Stimulated activated memory B cell treated with anti-CD40 and anti-IgM and Interleukin-4, amounts not matched to agents 10 μg/mL and 1 μg/mL and 100 μg/mL, for 72 hours (primary cell): ENCODE measurements at places on chromosomes 12 and 14.

DNA sequence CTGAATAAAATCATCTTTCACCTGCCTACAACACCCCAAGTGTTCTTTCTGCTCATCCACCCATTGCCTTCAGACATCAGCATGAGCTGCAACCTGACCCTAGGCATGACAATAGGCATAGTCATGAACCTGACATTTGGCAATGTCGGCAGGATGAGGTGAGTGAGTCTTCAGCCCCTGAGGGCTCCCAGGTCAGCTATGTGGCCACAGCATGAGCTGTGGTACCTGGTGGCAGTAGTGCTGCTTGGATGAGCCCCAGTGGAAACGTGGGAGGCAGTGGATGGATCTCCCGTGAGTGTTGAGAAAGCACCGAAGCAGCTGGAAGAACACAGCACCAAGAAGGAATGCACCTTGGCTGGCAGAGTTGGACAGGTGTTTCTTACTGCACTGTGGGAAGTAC is 334.8 kb upstream of the FAR2 start:
- no peak for ATAC-seq

DNA sequence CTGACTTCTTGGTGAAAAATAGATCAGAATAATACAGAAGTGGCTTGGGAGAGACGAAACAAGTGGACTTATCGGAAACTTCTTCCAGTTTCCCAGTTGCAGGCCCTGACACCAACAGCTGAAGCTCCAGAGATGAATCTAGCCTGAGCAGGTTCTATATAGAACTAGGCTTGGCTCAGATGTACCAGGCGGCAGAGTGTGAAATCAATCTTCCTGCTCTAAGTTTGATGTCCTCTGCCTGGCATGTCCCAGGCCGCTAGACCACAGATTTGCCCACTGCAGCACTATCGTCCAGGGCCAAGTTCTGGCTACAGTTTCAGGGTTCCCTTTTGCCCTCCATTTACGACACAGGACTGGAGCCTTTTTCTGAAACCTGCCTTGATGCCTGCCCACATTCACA is 91.3 kb upstream of the PLEKHA5 start:
- no peak for ATAC-seq

DNA sequence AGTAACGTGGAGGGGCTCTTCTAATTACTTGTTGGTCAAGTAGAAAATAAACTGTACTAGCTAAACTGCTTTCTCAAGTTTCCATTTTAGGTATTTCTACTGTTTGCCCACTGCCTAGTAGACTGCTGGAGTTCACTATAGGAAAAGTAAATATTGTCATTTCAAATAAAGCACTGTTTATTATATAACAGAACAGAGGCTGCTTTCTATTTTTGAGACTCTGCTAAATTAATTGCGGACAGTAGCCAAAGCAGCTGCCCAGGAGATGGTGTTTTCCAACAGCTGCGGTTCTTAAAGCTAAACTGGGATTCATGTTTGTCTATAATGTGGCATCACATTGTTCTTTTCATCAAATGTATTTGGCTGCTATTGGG is 15.9 kb upstream of the SIX1 start:
- no peak for ATAC-seq

DNA sequence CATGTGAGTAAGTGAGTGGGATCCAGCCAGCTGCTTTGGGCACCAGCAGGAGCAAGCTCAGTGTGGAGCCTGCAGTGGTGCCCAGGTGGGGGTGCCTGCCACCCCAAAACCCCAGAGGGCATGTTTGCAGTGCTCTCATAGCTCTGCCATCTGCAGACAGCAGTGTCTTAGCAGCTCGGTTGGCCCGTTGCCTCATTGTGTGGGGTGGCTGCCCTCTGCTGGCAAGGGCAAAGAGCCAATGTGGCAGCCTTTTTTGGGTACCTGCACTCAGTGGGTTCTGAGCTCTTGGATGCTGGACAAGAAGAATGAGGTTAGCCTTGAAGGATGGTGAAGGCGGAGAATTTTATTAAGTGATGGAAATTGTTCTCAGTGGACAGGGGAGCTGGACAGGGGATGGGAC is 52.3 kb downstream of the NEUROD4 start:
- peak; percentile 80 for ATAC-seq

GRCh38 chr14:68941820-68942219 is 37.3 kb downstream of the ACTN1 start:
- no peak for ATAC-seq

GRCh38 chr14:69318241-69318640 is 58.3 kb downstream of the GALNT16 start:
- peak; percentile 70 for ATAC-seq

DNA sequence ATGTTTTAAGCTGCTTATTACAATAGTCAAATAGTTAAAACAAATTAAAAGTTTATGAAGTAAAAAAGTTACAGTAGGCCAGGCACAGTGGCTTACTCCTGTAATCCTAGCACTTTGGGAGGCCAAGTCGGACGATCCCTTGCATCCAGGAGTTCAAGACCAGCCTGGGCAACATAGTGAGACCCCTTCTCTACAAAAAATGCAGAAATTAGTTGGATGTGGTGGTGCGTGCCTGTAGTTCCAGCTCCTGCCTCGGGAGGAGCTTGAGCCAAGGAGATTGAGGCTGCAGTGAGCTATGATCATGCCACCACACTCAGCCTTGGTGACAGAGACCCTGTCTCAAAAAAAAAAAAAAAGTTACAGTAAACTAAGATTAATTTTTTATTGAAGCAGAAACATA is 142.6 kb downstream of the MIPOL1 start:
- ATAC-seq = no peak

DNA sequence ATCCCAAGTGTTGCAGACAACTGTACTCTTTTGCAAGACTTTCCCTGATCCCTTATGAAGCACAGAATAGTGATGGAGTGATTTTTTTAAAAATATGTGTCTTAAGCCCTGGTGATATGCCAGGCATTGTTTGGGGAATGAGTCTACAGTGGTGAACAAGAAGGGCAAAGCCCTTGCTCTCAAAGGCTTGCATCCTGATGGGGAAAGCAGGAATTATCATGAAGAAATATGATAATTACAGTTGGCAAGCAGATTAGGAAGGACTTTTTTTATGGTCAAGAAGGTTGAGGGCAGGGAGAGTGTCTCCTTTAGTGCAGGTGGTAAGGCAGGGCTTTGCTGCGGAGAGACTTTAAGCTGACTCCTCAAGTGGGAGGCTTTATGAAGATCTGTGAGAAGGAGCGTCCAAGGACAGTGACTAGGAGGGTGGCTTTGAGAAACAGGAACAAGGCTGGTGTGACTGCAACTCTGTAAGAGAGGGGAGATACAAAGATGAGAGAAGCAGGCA is 100.2 kb downstream of the SYNE2 start:
- ATAC-seq = no peak

- no peak for ATAC-seq
Observed at GRCh38 chr12:112121780-112122565, 3.4 kb upstream of the TRAFD1 start.

DNA sequence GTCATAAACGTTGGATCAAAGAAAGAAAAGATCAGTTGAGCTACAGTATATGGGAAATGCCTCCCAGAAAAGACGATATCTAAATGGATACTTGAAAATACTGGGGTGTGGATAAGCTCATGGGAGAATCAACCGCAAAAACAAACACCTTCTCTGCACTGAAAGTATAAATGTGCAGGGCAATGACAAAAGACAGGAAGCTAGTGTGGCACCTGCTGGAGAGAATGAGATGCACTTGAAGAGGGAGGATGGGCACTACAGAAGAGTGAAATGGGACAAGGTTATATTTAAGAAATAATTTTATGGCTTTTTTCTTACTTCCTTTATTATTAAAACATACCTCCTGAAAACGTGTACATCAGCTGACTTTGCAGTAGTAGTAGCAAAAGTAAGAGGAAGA is 153.7 kb downstream of the PRKD1 start:
- ATAC-seq = no peak

GRCh38 chr12:14239935-14240872 is 125.3 kb upstream of the ATF7IP start:
- ATAC-seq = peak; percentile 80

DNA sequence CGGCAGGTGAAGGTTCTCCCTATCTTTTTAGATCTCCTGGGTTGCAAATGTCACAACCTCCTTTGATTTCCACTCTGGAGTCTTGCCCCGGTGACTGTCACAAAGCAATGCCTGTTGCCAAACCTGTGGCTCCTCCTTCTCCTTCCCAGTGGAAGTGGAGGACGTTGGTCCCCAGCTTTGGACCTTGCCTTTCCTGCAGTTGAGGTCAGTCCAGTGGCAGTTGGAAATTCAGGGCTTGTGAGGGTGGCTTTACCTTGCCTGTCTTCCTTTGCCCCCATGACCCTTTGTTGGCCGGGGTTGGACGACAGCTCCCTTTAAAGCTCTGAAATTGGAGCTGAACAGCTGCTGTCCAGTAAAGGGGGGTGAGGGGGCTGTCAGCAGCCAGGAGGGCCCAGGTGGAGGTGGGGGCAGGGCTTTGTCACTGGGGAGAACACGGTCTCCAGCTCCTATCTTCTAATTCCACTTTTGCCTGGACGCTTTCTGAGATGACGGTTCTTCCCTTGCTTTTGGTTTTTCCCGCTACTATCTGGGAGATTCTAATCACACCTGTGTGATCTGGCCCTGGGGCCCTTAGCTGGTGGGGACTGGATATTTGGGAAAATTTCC is 4.1 kb downstream of the TEAD4 start:
- ATAC-seq = no peak

- peak; percentile 64 for ATAC-seq
Observed at GRCh38 chr12:8989413-8989812, at the start of gene KLRG1. Gene KLRG1 (plus strand): TSS chr12:8989546. CDS start chr12:8989636, 90 bp downstream.

- ATAC-seq = no peak
Observed at GRCh38 chr12:96098631-96099030, 63.2 kb upstream of the LTA4H start.

GRCh38 chr14:23115918-23116317 is 3.1 kb downstream of the CEBPE start:
- ATAC-seq = no peak

- ATAC-seq = no peak
Observed at GRCh38 chr12:29545102-29545467, 47.6 kb upstream of the OVCH1 start.

DNA sequence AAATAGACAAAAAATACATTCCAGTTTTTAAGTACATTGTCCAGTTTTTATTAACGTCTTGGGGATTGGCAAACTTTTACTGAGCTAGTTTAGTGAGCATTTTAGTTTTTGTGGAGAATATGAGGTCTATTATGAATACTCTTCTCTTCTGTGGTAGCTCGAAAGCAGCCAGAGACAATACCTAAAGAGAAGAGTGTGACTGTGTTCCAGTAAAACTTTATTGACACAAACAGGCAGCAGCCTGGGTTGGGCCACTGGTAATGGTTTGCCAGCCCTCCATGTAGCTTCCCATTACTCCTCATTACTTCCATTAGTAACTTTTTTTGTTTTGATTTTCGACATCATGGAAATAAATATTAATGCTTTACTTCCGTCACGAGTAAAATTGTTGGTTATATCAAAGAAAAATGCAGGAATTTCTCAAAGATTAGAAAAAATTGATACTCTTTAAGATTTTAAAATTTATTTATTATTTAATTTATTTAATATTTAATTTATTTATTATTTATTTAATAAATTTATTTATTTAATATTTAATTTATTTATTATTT is 19.6 kb downstream of the RMST start:
- no peak for ATAC-seq

- no peak for ATAC-seq
Observed at GRCh38 chr14:88975043-88975830, 150.8 kb downstream of the TTC8 start.

DNA sequence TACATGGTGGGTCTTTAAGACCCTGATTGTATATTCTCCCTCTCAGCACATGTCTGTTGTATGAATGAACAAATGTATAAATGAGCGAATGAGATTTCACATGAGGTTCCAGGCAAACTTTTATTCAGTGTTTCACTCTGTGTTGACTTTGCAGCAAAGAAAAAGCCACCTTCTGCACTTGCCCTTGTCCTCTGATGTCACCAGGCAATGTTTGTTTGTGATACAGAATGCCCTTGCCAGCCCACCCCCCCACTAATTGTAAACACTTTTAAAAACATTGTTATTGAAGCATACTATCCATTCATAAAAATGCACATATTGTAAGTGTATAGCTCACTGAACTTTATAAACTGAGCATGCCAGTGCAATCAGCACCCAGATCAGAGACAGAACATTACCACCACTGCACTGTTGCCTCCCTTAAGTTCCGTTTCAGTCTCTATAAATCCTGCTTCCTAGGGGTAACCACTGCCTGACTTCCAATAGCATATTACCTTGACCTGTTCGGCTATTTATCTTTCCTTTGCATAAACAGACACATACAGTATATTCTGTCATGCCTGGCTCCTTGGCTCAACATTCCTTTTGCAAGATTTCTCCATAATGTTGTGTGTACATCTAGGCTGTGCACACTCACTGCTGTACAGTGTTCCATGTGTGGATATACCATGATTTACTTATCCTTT is 11.3 kb upstream of the LTA4H start:
- no peak for ATAC-seq

- ATAC-seq = no peak
Observed at GRCh38 chr12:48954061-48954460, 3.2 kb downstream of the ARF3 start.

GRCh38 chr12:89210277-89210676 is 142.0 kb downstream of the DUSP6 start:
- ATAC-seq = no peak

- no peak for ATAC-seq
Observed at GRCh38 chr12:114416028-114416427, 10.1 kb upstream of the TBX5 start.

- ATAC-seq = no peak
Observed at GRCh38 chr14:66514213-66514612, 6.3 kb downstream of the GPHN start.
